Tibial artery (tissue), 4 donors: ENCODE measurements at places on chromosomes 11 and 22.

GRCh38 chr11:96306933-96307775, 35.8 kb downstream of the MAML2 start:
- peak; percentile 91 for DNase-seq

DNA sequence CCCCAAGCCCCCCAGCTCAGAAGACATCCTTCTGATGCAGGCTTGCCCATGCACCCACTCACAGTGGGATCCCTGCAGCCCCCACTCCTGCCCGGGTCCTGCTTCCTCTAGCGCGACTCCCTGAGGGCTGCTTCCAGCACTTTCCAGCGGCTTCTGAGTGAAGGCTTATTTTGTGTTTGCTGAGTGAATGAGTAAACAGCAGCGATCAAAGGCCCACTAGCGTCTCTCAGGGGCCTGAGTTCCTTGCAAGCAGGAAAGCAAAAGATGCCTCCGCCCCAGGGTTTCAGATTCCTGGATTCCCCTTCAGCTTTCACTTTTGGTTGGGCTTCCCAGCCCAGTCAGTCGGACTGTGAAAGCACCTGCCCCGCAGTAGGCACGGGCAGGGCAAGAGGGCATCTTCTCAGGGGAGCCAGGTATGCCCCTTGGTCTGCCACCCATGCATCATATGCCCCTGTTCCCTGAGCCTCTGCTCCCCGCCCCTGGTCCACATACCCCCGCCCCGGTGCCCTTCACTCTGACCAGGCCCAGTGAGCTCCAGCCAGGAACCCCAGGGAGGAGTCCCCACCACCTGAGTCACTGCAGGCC, 9.2 kb downstream of the FADD start:
- no peak for DNase-seq

DNA sequence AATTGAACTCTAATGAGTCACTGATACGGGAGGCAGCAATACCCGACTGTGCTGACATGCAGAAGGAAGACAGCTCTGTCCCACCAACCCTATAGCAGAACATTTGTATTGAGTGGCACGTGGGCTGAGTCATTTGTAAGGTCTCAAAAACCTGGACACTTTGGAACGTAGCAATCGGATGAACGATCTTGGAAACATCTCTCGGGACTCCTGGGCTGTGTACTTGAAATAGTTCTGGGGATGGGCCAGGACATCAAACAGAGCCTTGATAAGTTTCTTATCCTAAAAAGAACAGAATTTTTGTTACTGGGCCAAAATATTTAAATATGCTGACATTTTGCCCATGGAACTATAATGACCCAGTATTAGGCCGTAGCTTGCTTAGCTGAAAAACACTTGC, 17.1 kb upstream of the NRIP3 start:
- DNase-seq = no peak

DNA sequence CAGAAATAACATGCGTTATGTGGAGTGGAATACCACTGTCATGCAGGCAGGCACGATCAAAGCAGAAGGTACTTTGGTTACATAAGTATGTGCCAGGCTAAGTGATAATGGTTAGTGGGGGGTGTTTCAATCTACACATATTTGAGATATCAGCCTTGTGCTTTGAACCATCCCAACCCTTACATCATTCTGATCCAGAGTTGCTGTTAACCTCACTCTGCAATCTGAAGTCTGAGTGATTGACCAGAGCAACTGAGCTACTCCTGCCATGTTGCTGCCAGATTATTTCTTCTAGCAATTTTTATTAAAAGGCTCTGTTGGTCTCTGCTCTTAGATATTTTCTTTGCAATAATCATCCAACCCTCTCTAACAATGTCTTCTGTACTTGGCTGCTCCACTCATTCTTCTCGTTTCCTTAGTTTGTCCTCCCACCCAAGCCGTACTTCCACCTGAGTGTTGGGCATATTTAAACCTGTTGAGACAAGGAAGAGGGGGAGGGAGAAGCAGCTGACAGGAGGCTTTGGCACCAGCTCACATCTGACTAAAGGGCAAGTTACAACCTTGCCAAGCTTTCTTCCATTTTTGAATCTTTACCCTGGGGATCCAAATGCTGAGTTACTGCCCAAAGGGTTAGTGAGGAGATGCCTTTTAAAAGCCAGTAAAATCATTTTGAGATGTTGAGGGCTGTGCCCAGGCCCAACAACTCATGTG, 114.1 kb upstream of the SESN3 start:
- no peak for DNase-seq

- no peak for DNase-seq
Observed at GRCh38 chr11:65316227-65317024, 1.8 kb downstream of the CDC42EP2 start.

DNA sequence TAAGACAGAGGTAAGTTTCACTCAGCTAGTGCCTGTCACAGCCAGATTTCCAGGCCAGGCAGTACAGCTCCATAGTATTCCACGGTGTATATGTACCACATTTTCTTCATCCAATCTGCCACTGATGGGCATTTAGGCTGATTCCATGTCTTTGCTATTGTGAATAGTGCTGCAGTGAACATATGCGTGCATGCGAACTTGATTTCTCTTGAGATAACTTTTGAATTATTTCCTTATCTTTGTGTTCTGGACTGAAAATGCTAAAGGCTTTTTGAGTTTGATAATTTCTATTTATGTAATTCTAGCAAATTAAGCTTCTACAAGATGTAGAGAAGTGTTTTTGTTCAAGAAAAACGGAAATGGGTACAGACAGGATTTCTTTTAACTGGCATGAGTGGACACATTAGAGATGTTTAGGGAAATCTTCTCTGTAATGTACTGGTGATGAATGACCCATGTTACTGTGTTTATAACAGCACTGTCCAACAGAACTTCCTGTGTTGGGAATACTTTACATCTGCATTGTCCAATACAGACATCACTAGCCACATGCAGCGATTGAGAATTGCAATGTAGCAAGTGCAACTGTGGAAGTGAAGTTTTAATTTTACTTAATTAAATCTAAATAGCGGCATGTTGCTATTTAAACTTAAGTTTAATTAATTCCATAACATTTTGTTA, 151.3 kb downstream of the CADM1 start:
- DNase-seq = no peak

GRCh38 chr22:42955848-42956247, 59.1 kb downstream of the PACSIN2 start:
- no peak for DNase-seq

DNA sequence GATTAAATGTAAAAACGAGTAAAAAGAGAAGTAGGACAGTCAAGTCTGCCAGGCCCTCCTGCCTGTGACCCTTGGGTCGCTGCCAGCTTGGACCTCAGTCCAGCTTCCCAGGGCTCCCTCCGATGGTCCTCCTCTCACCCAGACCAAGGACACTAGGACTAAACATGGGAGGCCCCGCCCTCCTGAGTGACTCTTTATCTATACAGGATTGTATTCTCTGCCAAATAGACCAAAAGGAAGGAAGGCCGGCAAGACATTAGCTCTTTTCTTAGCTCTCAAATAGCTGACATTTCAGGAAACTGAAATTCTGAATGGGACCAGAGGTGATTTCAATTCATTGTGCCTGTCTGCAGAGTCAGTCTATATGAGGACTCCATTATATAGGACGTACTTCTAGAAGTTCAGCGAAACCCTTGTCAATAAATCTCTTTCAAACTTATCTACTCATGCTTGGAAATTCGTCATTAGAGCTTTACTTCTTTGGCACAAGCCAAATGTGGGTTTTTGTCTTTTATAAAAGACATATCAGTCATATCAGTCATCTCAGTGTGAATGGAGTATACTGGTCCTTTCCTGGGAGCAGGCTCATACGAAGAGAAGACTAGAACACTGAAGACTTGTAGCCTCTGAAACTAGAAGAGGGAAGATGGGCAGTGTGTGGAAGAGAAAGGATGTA, 28.5 kb downstream of the ADORA2A start:
- DNase-seq = no peak

DNA sequence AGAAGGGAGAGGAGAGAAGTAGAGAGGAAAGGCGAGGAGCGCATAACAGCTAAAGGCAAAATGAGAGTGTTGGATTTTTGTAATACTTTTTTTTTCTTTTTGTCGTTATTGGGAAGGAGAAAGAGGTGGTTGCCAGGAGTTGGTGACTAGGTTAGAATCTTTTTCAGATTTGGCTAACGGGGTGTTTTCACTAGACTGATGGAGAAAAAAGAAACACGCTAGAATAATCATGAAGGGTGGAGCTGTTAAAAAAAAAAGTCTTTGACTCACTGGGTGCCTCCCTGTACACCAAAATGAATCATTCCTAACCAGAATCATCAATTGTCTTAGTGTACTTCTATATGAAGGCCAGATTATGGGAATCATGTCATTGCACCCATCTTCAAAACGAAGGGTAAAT, 12.7 kb downstream of the BLID start:
- DNase-seq = no peak

DNA sequence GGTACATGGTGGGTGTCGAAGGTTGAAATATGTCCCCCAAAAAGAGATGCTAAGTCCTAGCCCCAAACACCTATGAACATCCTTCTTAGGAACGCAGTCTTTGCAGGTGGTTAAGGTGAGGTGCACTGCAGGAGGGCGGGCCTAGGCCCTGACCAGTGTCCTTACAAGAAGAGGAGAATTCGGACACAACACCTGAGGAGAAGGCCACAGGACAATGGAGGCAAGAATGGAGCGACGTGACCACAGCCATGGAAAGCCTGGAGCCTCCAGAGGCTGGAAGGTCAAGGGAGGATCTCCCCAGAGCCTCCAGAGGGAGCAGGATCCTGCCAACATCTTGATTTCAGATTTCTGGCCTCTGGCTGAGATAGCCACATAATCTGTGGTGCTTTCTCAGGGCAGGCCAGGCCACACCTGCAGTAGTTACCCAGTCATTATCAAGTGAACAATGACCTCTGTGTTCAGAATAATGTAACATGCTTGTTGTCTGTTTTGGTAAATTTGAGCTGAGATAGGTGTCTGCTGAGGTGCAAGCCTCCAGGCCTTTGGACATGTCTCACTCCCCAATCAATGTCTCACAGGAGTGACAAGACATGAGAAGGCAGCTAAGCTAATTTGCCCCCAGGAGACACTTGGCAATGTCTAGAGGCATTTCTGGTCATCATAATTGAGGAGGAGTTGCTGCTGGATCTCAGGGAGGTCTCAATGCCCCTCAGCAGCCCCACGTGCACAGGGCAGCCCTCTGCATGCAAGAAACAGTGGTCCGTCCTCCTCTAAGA, 498.9 kb downstream of the BRD1 start:
- no peak for DNase-seq

DNA sequence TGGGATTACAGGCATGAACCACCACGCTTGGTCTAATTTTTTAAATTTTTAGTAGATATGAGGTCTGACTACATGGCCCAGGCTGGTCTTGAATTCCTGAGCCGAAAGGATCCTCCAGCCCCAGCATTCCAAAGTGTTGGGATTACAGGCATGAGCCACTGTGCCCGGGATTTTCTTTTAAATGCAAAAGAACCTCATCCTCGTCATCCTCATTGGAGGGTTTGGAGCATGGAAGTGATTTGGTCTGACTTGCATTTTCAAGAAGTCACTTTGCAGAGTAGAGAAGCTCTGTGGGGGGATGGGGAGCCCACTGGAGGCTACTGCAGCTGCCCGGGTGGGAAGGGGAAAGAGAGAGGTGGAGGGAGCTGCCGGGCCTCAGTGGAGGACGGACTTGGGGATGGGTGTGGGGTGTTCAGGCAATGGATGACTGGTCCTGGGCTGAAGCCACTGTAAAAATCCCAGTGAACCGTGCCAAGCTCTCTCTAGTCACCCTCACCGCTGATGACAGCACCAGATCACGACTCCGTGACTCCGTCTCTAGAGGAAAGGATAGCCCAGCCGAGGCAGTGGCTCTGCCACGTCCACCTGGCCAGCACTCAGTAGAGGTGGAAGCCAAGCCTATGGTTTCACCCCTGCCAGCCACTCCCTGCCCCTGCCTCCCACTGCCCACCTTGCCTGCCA, 32.8 kb upstream of the SLC22A12 start:
- DNase-seq = peak; percentile 0

- DNase-seq = no peak
Observed at GRCh38 chr11:79059141-79059540, 381.7 kb downstream of the TENM4 start.

DNA sequence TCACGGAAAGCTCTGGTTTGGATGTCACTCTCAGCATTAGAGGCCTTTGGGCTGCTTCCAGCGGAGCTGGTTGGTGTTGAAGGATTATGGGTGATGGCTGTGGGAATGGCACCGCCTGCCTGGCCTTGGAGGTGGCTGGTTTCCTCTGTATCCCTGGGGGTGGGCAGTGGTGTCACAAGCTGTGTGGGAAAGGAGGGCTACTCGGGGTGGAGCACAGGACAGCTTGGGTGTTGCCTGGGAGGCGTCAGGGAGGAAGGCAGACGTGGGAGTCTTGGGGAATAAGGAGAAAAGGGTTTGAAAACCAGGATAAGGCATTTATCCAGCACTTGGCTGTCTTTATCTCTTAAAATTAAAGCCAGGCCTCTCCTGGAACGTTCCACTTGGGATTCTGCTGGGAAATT, 71.8 kb downstream of the ADAMTS15 start:
- peak; percentile 51 for DNase-seq

- DNase-seq = no peak
Observed at GRCh38 chr11:34395916-34396550, 38.2 kb upstream of the ABTB2 start.

- DNase-seq = no peak
Observed at GRCh38 chr22:19244600-19245352, 46.7 kb downstream of the CLTCL1 start.

GRCh38 chr22:19709063-19709769, 5.1 kb upstream of the SEPTIN5 start:
- peak; percentile 56 for DNase-seq

DNA sequence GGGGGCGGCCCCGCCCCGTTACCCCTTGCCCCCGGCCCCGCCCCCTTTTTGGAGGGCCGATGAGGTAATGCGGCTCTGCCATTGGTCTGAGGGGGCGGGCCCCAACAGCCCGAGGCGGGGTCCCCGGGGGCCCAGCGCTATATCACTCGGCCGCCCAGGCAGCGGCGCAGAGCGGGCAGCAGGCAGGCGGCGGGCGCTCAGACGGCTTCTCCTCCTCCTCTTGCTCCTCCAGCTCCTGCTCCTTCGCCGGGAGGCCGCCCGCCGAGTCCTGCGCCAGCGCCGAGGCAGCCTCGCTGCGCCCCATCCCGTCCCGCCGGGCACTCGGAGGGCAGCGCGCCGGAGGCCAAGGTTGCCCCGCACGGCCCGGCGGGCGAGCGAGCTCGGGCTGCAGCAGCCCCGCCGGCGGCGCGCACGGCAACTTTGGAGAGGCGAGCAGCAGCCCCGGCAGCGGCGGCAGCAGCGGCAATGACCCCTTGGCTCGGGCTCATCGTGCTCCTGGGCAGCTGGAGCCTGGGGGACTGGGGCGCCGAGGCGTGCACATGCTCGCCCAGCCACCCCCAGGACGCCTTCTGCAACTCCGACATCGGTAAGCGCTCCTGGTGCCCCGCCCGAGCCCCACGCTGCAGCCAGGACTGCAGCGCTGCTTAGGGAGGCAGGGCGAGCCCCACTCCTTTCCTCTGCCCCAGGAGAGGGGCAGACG, at the start of gene TIMP3:
Gene TIMP3 (plus strand): TSS at position 169 of the 700 bp plus-strand sequence. CDS start 297 bp downstream, at position 466.
- DNase-seq = peak; percentile 90
